ENCODE measurements at places on chromosomes 1 and 21.

DNA sequence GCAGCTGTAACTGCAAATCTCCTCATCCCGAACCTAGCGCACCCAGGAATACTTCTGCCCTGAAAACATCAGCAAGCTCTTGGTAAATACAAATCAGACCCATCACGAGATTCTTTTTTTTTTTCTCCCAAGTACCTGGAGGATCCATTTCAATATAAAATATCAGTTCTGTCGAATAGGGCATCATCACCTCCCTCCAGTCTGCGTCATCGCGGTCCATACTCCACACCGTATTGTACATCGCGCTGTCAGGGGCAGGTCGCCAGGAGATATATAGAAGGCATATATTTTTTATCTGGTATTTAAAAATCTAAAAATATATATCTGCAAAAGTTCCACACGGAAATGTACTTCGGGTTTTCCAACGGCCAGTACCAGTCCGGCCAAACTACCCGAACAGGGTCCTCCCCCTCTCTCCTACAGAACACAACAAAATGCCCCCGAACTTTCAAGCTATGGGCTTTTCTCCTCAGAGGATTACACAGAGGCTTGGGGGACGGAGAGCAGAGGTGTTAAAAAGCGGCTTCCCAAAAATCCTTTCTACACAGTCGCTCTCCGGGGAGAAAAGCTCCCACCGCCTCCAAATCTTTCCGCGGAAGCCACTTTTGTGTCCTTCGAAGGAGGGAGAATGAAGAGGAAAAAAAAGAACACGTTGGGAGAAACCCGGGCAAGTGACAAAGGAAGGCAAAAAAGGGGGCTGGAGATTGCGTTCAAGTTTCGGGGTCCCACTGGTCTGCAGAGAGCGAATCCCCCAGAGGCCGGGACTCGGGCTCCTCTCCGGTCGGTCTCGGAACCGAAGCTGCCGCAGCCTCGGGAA is 509 bp downstream of the PIK3R3 start:
- peak; percentile 32 for DNase-seq

DNA sequence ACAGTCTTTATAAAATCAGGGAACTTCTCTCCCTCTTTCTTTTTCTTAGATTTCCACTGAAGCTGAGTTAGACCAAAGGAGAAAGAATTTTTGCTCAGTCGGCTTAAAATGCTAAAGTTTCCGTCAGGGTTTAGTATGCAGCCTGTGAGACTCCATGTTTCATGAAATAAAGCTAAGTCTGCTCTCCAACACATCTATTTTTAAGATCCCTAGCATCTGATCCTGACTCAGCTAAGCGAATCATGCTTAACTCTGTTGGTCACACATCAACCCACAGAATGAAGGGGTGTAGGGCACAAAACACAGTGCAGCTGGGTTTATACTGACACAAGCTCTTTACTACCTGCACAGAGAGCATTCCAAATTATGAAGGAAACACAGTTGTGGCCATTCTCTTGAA is 102.4 kb upstream of the ZNF281 start:
- DNase-seq = no peak

DNA sequence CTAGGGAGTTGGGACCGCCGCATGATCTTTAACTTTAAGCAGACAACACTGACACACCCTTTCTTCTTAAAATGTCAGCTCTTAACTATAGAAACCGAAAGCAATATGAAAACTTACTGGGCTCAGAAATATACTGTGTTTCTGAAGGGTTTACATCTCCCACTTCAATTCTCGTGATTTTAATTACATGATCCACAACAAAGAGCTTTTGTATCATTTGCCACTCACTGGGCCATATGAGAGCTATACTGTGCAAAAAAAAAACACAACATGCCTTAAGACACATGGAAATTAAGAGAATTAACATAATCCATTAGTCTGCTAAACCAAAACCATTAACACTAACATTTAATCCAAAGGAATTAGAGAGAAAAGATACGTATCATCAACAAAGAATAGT is 35.0 kb upstream of the RAP1GAP start:
- no peak for DNase-seq

DNA sequence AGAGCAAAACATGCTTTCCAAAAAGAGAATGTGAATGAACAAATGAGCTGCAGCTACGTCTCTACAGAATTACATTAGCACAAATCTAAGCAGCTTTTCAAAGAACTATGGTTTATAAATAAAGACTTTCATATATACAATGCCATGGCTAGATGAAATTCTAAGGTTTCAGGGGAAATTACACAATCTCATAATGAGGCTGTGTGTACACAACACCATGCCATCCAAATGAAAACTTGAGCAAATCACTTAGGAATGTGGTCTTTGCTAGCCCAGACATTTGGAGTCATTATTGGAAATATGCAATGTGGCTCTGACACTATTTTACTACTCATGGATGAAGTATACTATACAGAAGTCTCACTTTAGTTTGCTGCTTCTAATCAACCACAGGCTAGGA is 37.5 kb downstream of the SPAG17 start:
- DNase-seq = no peak

DNA sequence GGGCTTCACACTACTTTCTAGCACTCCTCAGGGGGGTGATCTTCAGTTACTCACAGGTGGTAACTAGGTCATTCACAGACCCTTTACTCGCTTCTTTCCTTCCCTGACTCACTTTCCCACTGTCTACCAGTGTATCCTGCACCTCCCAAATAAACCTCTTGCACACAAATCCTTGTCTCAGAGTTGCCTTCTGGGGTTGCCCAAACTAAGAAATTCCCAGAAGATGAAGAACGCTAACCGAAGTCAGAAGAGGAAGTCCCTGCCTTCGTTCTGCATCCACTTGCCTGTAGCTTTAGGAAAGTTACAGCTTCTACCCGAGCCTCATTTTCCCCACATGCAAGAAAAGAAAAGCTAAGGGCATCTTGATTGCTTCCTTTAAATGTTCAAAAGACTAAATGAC is 11.9 kb upstream of the PADI4 start:
- no peak for DNase-seq

Data from CD4-positive, alpha-beta T cell treated with Interleukin-17A for 1 hour (primary cell).